CMK (cell line): ENCODE measurements at places on chromosomes 1 and 21.
A peak's percentile ranks its signal among the peaks of the same experiment; 100 is the strongest.

DNA sequence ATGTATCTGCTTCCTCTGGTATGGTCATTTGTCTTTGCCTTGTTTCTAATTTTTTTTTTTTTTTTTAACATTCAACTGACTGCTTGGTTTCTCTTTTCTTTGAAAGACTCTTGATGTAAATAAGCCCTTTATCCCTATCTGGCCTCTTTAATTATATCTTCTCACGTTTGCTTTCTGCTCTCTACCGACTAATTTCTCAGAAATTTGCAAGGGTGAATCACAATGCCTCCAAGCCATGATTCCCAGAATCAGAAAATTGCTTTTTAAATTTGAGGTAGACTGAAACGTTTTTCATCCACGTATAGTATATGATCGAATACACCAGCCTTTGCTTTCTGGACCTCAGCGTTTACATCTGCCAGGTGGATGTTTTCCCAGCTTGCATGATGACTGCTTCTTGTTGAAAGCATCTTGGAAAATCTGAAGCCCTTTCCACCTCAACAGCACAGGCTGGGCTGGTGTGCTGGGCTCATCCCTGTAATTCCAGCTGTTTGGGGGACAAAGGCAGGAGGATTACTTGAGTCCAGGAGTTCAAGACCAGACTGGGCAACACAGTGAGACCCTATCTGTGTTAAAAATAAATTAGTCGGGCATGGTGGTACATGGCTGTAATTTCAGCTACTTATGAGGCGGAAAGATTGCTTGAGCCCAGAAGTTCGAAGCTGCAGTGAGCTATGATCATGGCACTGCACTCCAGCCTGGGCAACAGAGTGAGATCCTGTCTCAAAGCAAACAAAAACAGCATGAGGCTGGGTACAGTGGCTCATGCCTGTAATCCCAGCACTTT, 35.0 kb upstream of the GPR137B start:
- DNase-seq = no peak

GRCh38 chr1:31762726-31763670, 1.1 kb downstream of the ADGRB2 start:
- DNase-seq = no peak

DNA sequence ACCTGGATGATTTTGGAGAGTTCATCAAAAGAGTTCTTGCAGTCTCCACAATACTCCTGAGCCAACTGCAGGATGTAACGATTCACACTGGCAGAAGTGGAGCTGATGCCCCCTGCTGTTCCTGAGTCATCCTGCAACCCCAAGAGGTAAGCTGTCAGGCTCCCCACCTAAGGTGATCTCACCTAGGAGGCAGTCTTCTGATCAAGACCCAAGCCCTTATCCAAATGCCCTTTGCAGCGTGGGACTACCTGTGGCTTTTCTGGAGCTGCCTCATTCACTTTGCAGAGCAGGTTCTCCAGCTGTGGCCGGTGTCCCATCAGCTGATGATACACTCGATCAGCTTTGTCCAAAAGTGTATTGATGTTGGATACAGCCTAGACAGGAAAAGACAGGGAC, 96.4 kb downstream of the UBR4 start:
- DNase-seq = peak; percentile 15

DNA sequence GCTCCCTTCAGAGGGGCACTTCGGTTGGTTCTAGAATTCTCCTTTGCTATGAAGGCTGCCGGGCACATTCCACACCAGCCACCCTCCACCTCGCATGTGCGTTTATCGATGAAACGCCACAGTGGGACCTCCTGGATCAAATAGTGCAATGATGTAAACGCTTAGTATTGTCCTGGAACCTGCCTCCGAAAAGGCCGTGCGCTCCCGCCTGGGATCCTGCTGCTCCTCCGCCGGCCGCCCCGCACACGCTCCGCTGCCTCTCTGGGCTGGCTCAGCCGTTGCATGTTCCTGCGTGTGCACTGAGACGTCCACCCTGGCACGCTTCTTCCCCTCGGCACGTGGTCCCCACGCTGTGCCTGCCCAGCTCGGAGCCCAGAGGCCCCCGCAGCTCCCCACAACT, 4.0 kb upstream of the TNFRSF14 start:
- DNase-seq = no peak

- no peak for DNase-seq
These were observed 8.9 kb upstream of the INAVA start for GRCh38 chr1:200885623-200886402.

DNA sequence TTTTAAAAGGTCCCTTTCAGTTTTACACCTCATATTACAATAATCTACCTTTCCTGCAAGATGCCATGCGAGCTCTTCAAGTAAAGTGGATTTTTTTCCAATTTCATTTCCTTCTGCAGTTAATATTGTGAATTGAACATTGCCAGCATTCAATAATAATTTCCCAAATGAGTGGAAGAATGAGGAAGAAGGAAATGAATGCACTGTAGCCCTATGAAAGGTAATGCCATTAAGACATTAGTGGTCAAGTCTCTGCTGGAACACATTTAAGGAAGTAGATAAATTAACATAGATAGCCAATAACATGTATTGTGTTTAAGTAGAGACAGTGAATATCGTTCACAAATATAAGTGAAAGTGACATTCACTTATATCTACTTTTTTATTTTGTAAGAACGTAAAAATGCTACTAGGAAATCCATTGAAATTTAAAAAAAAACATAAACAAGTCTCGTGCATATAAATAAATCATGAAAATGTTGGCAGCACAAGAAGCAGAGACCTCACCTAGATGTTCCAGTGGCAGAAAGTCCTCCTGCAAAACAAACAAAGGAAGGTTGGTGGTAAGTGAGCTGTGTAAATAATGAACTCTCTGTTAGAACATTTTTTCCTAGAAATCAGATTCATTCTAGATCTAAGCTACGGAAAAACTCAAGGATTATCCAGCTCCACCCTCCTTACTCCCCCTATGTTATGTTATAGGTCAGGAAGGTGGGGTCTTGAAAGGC, 17.7 kb downstream of the FCRL3 start:
- no peak for DNase-seq

GRCh38 chr1:118155106-118155505, 29.9 kb downstream of the SPAG17 start:
- no peak for DNase-seq

DNA sequence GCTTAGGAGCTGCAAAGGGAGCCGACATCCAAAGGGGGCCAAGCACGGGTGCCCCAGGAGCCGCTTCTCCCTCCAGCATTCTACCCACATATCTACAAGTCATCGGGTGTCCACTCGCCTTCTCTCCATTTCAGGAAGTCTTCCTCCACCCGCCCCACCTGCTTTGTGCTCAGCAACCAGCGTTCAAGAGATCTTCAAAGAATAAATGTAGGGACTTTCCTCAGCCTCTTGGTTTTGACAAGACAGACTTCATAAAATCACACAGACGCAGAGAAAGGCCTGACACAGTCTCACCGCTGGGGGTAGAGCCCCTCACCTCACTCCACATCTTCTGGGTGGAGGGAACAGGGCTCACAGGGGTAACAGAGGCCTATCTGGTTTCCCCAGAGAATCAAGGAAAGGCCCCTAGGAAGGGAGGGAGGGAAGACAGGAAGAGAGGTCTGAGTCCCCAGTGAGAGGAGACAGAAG, 49.5 kb downstream of the SSBP3 start:
- no peak for DNase-seq

DNA sequence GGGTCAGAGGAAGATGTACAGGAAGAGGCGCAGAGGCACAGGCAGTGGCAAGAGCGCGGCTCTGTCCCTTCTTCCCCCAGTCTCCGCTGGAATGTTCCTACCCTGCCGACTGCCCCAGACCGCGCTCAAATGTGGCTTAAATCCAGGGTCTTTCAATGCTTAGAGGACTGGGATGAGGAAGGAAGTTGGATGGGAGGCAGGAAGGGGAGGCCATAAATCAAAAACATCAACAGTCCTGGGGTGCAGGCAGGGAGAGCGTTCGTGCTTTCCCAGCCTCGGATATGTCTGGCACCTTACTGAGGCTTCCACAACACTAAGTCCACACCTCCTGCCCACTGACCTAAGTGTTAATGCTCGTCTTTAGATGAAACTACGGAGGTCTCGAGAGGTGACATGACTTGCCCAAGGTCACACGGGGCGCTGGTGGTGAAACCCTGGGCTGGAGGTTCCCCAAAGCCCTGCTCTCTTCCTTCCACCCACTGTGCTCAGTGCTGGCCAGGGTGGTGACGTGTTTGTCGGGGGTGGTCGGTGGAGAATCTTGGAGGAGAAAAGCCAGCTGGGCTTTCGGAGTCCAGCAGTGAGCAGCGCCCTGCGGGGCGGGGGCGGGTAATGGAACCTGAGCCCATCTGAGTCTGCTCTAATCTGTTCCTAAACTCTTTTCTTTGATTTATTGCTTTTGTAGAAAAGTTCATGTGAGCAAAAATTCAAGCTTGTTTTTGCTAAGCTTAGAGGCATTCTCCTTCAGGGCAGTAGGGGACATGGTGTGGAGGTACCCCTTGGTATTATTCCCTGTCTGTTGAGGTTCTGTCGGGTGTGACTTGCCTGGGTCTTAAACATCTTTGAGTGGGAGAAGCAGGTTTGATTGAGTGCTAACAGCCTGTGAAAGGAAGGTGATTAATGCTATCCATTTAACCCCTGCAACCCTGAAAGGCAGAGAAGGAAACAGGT, 708 bp downstream of the CDA start:
- no peak for DNase-seq

DNA sequence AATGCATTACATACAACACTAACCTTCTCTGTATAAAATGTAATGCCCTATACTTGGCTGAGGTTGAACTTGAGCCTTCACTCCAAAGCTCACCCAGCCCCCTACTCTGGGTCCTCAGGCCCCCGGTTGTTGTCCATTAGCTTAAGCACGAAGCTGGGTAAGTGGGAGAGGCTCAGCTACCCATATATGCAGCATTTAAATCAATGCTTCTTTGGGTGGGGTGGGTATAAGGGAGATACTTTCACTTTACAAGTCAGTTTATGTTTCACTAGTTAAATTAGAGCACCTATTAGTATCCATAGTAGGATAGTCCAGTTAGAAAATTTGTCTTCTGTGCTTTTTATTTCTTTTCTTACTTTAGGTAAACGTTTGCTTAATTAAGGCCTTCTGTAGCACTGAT, 151.4 kb downstream of the LMX1A start:
- DNase-seq = no peak

DNA sequence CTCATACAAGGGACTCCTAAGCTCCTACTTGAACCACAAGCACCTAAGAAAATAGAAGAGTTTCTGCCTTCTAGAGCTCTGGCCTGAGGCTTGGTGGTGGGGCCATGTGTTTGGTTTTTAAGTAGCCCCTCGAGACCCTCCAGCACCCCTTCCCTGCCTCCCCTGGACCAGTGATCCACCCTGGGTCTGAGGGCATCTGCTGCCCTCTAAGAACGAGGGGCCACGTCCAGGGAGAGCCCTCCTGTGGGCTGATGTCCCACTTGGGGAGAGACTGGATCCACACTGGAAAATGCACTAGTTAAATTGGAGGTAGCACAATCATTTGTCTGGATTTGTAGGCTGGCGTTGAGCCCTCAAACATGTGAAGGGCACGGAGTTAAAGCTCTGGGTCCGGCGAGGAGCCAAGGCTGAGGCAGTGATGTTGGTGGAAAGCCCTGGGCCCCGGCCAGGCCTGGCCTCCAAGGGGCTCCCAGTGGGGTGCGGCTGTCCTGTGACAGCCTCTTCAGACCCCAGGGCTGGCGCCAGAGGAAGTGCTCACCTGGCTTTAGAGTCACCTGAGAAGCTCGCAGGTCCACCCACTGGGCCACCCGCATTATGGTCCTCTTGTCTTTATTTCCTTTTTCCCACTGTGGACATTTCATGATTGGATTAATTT, 65.2 kb downstream of the SLC37A1 start:
- DNase-seq = no peak

GRCh38 chr1:97726386-97726785, 194.4 kb downstream of the DPYD start:
- no peak for DNase-seq

GRCh38 chr1:29634746-29635335, 398.5 kb downstream of the PTPRU start:
- DNase-seq = no peak

DNA sequence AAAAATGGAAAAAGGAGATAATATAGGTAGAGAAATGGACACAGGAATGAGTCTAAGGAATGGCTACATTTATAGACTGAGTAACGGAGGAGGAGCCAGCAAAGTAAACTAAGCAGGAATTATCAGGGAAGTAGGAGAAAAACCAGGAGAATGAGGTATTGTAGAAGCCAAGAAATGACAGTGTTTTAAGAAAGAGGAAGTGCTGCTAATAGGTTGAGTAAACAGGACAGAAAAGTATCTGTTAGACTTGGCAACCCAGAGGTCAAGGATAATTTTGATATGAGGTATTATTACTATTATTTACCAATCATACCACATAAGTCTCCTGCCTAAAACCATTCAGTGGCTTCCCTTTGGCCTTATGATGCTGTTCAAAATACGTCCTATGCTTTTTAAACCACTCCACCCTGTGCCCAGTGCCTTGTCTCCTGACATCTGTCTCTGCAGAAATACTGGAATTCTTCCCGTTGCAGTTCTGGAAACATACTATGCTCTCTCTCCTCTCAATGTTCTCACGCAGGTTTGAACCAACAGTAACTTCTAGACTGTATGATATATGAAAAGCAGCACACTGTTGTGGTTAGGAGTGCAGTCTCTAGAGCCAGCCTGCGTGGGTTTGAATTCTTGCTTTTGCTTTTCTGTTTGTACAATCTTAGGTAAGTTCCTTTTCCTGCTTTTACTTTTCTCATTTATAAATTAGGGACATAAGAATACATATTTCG, 24.6 kb upstream of the NEK7 start:
- DNase-seq = no peak

DNA sequence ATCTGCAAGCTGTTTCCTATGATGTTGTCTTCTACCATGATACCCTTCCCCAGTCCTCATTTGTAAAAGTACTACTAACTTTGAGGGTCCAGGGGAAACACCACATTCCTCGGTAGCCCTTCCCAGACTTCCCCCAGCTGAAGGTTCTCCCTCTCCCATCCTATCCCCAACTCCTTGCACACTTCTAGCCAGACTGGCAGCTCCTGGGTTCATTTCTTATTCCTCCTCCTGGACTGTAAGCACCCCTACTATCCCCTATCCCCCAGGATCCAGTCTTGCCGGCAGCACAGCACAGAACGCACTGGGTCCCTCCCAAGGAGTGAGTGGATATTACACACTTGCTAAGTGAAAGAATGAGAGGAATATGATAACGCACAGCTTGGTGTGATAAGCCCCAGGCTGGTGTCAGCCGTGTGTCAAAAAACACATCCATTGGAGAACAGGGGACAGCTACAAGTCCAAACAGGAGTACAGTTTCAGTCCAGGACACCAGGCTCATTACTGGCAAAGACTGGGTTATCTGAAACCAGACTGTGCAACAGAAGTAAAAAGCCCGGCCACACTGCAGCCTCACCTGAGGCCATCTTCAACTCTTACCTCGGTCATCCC, 100.2 kb downstream of the SSBP3 start:
- no peak for DNase-seq

GRCh38 chr1:15430787-15431570, 7.3 kb upstream of the CTRC start:
- DNase-seq = no peak
